ENCODE measurements at places on chromosomes 3 and 15.

- no peak for DNase-seq
Measured at GRCh38 chr3:196997311-196997710, 28.7 kb upstream of the PIGZ start.

GRCh38 chr3:102484-102883 lies 94.1 kb upstream of the CHL1 start:
- no peak for DNase-seq

DNA sequence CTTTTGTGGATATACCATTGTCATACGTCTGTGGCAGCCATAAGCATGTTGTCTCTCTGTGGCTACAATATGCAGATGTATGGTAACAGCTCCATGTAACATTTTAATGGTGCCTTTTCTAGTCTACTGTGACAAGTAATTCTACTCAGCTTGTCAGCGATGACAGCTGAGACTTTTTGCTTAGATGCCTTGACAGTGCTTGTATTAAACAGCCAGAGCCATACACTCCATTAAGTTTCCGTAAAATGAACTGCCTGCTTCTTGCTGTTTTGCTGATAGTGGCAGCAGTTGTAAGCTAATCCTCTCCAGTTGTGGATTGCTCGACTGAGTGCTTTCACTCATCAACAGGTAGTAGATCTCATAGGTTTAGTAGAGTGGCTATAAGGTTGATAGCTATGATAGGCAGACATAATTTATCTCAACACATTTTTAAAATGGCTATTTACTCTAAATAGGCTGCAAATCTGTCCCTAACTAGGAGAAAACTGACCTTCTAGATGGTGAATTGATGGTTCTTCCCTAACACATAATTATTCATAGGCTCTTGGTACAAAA lies 260.2 kb upstream of the NAALADL2 start:
- DNase-seq = no peak

DNA sequence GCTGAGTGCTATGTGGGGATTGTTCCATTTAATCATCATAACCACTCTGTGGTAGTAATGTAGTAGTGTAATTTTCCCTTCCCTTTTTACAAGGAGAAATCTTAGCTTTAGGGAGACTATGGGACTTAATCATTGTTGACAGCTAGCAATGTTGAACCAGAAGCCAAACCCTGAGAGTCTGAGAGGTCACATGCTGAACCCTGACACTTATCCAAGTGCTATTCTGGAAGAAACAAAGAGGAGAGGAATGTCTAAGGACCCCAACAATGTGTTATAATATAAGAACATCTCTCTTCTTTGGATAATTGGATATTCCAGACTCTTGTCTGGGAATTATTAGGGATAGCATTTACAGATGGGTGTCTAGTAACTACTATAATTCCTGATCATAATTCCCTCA lies 58.4 kb downstream of the GAP43 start:
- no peak for DNase-seq

GRCh38 chr3:45186871-45187270 lies 39.2 kb downstream of the TMEM158 start:
- DNase-seq = no peak

GRCh38 chr3:10737785-10738184 lies 78.2 kb upstream of the SLC6A11 start:
- no peak for DNase-seq

GRCh38 chr15:73318463-73319351 lies 50.1 kb downstream of the HCN4 start:
- DNase-seq = peak; percentile 84

- no peak for DNase-seq
Measured at GRCh38 chr3:63354160-63354559, 76.1 kb downstream of the SYNPR start.

GRCh38 chr3:7397097-7397496 lies 536.2 kb downstream of the GRM7 start:
- DNase-seq = no peak

GRCh38 chr15:86036243-86036642 lies 43.4 kb upstream of the AGBL1 start:
- no peak for DNase-seq

DNA sequence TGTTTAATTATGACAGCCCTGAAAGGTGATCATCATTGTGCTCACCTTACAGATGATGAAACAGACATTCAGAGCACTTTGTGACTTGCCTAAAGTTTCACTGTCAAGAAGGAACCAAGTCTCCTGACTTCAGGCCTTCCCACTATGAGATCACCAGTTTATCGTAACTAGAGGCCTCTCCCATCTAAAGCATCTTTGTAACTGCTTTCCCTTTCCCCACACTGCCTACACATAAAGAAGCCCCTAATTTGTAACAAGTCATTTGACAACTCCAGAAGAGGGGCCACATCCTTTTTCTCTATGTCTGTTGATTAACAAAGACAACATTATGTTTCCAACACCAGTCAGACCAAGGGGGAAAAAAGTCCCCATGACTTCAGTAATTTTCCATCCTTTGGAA lies 1.1 kb downstream of the KLHL6 start:
- DNase-seq = peak; percentile 56

GRCh38 chr3:54279005-54279583 lies 156.7 kb downstream of the CACNA2D3 start:
- DNase-seq = no peak

- DNase-seq = no peak
Measured at GRCh38 chr3:62249484-62249776, 123.9 kb downstream of the FEZF2 start.

- DNase-seq = no peak
Measured at GRCh38 chr3:79314544-79314943, 453.3 kb downstream of the ROBO1 start.

DNA sequence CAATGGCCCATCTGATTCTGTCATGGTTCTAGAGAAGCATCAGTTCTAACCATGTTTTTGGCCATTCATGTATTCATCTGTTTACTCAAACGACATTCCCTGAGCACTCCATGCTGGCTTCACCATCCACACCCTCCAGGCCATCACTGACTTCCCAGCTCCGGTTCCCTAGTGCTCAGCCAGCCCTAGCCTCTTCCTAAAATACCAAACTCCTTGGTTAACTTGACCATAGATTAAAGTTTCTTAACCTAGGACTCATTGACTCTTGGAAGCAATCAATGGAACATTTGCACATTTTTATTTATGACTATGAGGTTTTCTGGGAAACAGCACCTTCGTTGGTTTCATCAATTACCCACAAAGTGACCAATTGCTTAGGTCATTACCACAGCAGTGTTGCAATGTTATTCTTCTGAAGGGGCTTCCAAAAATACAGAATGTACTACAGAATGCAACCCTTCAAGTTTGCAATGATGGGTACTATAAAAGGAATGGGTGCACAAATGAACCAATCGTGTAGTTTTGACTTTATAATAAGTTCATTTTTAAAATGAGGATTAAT lies 27.2 kb upstream of the SLC25A36 start:
- DNase-seq = no peak

DNA sequence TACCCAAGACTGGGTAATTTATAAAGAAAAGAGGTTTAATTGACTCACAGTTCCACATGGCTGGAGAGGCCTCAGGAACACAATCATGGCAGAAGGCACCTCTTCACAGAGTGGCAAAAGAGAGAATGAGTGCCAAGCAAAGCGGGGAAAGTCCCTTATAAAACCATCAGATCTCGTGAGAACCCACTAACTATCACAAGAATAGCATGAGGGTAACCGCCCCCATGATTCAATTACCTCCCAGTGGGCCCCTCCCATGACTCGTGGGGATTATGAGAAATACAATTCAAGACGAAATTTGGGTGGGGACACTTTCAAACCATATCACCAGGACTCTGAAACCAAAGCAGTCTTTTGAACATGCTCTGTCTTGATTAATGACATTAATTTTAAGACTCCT lies 7.0 kb downstream of the RTP3 start:
- DNase-seq = no peak

DNA sequence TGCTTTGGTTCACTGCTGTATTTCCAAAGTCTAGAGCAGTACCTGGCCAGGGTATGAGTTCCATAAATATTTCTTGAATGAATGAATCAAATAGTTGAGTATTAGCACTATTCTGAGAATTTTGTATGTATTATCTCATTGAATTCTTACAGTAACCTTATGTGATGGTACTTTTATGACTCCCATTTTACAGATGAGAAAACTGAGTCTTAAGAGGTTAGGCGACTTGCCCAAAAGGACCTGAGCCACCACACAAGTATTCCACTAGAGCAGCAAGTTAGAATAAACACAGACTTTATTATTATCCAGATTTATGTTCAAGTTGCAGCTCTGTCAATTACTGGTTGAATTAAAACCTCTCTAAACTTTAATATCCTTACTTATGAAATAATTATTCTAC lies 29.4 kb downstream of the CRTC3 start:
- no peak for DNase-seq

GRCh38 chr15:62502451-62502850 lies 337.4 kb upstream of the C2CD4B start:
- DNase-seq = no peak

DNA sequence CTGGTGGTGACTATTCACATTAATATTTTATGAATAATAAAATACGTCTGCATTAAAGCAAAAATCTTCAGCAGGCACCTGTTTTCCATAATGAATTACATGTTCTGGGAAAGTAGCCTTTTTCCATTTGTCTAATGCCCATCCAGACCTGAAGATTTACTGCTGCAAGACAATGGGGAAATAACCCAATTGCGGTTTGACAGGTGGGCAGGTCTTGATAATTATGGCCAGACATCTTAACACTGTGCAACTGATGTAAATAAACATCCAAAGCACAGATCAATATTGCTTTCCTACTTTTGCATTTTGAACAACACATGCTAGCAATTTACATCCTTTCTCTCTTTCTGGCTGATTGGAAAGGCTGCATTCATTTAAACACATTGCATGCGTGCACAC lies 173.9 kb downstream of the MEIS2 start:
- DNase-seq = no peak

DNA sequence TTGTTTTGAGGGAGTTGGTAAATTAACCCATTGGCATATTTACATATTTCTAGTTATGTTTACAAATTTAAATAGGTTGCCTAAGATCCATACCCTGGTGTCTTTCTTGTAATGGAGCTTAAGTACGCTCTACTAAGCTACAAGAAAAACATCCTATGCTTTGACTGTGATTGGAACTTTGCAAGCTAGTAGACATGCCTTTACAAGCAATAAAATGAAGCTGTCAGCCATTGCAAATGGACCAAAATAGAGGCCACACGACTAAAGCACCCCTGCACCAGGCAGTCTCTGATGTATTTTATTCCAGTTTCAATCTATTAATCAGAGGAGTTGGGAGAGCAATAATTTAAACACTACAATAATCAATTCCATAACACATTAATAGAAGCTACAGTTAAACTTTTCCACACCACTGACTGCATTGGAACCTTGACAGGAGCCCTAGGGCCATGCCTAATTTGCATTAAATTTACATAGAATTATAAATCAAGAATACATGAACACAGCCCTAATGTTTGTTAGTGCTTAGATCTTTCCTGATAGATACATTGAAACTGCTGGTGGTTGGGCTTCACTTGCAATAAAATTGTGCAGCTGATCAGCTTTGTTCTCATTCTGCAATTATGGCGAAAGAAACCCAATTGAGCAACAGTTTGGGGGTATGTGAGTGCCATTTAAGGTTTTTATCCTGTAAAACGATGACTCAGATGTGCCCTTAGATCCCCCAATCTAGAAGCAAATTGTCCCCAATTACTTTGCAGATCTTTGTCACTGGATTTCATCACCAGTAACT lies 360.1 kb downstream of the LSAMP start:
- DNase-seq = no peak

DNA sequence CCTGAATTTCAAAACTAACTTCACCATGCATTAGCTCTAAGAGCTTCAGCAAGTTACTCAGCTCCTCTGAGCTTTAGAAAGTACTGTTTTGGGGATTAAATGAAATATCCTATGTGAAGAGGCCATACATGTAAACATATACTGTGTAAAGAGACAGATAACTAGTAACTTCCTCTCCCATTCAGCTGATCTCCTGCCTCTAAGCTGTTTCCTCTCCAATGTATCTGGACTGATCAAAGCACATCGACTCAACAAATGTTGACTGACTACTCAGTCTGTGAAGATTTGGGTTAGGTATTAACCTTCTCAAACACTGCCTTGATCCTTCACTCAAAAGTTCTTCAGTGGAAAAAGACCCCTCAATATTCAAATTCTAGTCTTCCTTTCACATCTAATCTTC lies 82.0 kb downstream of the BOC start:
- no peak for DNase-seq

DNA sequence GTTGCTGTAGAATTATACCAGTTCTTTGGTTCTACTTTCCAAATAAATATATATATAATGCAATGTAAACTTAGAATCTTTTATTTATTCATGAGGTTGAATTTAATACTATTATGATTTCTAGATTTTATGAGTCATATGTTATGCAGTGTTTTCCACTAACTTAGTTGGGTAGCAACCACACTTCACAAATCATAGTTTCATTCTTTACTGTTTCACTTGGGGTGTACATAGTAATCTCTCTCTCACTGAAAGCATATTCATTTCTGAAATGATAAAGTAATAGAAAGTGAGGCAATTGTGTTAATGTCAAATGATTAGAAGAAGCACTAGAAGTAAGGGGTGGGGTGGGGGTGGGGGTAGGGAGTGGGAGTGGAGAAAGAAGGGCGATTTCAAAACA lies 52.6 kb downstream of the IQCH start:
- DNase-seq = no peak

GRCh38 chr3:129330409-129330808 lies 51.7 kb downstream of the HMCES start:
- no peak for DNase-seq

DNA sequence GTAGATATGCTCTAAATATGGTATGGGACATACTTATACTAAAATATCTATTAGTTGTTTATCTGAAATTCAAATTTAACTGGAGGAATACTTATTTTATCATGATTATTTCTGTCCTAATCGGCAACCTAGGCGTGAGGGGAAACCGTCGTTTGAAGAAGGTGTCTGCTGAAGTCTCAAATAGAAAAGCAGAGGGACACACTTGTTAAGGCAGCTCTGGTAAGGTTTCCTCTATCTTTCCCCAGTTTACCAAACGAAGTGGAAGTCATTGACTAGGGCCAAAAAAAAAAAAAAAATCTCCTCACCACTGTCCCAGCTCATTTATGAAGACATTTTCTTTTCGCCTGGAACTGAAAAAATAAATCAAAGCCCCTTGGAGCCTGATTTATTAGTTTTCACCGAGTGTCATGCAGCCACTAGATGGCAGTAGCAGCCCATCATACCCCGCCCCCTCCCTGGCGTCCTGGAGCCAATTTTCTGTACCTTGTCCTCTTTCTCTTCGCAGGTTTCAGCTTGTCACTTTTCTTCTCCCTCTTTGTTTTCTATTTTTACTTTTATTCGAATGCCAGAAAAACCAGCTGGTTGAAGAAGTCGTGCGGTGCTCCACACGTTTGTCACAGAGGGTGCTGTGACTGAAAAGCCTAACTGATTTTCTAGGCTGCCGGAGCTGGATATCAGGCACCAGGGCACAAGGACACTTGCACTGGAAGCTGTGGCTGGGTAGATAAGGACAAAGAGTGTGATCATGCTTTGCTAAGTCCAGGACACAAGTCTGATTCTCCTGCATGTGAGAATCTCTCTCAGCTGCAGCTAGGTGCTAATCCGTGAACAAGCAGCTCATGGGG lies 238.7 kb downstream of the ZPLD1 start:
- peak; percentile 33 for DNase-seq

Measured in GM13977 (cell line).